ENCODE measurements at places on chromosomes 3 and 15.

DNA sequence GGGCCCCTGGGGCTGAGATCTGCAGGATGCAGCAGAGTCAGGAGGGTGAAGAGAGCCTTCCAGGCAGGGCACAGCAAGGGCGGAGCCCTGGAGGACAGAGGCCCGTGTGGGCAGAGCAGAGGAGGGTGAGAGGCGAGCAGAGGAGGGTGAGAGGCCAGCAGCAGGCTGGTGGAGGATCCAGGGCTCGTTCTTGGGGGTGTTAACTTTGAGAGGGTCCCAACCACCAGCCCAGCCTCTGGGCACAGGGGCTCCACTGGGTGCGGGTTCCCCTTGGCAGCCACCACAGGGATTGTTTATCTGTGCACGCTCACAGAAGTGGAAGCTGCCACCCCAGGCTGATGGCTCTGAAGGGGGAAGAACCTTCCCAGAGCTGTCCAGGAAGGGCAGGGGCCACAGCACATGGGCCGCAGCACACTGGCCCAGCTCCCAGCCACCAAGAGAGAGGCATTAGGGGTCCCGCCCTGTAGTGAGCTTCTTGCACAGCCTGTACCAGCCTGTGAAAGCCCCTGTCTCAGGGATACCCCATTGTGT lies 9.3 kb upstream of the PLXND1 start:
- no peak for DNase-seq

DNA sequence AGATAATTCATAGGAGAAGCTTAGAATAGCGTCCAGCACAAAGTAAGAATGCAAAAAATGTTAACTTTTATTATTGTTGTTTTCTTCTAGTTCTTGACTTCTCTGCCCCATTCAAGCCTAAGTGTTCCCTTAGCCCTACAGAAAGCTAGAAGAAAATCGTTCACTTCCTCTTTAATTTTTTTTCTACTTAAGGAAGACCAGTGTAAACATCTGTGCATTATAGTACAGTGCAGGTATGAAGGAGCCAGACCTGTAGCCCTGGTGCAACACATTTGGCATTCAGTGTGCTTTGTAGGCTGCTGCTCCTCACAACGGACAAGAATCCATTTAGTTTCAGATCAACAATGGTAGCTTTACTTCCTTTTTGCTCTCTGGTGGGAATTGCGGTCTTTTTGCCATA lies 127.8 kb upstream of the SLC7A14 start:
- no peak for DNase-seq

DNA sequence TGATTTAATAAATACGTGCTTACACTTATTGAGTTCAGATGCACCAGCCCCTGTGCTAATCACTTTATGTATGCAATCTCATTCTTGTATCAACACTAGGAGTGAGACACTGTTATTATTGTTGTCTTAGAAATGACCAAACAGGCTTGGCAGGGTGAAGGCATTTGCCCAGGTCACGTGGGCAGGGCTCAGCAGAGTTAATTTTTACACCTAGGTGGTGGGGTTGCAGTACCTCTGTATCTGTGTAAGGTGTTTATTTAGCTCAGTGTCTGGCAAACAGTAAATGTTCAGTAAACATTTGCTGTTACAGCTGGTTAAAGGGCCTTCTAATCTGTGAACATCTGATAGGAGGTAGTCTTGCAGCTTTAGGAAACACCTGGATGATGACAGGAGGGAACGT lies 200.0 kb downstream of the CACNA2D3 start:
- no peak for DNase-seq

- DNase-seq = no peak
These were observed 37.8 kb upstream of the IL20RB start for GRCh38 chr3:136919799-136920580.

DNA sequence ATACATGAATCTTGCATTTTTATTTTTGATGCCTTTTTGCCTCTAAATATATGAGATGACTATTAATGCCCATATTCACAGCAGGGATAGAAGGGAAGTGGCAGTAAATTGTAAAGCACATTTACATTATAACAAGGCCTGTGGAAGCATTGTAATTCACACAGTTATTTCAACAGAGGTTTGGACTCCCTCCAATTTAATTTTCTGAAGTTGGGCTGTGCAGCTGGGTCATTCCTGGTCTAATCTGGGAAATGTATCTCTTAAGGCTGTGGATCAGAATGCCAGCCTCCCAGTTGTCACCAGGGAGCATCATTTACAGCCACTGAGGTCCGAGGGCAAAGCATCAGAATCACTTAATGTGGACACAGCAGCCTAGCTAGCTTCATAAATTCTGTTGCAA lies 434.5 kb downstream of the MFSD1 start:
- DNase-seq = no peak

DNA sequence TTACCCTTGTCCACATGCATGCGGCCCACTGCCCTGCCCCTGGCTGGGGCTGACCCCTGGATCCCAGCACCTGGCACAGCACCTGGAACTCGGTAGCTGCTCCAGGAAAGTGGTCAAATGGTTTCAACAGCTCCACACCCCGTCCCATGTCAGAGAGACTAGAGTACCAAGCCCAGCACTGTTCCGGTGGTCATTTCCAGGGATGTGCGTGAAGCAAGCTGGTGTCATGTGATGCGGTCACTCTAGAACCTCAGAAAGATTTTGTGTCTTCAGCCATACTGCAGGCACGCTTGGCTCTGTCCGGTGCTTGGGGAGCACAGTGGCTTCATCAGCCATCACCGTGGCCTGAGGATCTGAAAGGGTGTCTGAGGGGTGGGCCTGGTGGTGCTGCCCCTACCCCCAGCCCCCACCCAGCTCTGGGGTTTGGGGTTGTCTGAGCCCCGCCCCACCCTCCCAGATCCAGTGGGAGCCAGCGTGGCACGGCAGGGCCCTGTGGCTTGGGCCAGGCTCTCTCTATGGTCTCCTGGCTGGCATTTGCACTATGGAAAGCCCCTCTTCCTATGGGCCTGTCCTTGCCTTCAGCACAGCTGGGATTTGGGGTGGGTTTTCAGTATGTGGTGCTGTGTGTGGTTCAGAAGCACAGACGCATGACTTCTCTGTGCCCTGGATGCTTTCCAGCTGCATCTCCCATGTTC lies 15.3 kb downstream of the APBA2 start:
- no peak for DNase-seq

- no peak for DNase-seq
These were observed 46.8 kb upstream of the MYRIP start for GRCh38 chr3:39762537-39763070.

GRCh38 chr3:180829409-180830405 lies 82.8 kb upstream of the FXR1 start:
- DNase-seq = no peak

DNA sequence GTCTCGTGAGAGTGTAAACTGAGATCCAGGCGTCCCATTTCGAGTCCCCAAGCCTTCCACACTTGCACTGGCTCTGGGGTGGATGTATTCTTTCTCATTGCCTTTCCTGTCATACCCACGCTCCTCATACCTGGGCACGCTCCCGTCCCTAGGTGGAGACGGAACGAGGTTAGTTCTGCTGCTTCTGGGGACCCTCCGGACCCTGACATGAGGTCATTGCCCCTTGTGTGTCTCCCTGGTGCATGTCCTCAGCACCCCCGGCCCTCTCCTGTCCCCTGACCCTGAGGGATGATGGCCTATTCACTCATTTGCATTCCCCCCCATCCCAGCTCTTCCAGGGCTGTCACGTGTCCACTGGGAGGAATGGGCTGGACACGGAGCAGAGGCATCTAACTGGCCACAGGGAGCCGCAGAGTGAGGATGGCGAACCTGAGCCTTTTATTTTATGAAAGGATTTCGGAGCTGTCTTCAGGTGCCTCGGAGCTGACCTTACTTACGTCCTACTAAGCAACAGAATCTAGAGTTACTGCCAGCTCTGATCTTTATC lies 8.2 kb downstream of the NIPA1 start:
- no peak for DNase-seq

- no peak for DNase-seq
These were observed 192.8 kb upstream of the LINGO1 start for GRCh38 chr15:77825546-77825945.

- DNase-seq = peak; percentile 23
These were observed 621.7 kb upstream of the AGTR1 start for GRCh38 chr3:148075771-148076716.

GRCh38 chr3:39103324-39103693 lies 4.1 kb downstream of the GORASP1 start:
- DNase-seq = no peak

GRCh38 chr3:16252243-16252978 lies 12.3 kb downstream of the DPH3 start:
- DNase-seq = no peak

- no peak for DNase-seq
These were observed 176.4 kb downstream of the GBE1 start for GRCh38 chr3:81585056-81585455.

DNA sequence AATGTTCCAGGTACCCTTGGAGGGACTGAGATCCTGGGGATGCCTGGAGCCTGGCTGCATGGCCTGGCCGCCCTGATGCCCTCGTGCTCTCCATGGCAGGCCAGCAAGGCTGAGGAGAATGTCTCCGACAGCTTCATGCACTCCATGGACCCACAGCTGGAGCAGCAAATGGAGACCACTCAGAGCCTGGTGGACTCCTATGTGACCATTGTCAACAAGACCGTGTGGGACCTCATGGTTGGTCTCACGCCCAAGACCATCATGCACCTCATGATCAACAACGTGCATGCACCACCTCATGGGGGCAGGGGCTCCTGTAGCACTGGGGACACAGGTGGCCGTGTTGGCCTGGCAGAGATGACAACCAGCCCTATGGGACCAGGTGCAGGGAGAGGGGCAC lies 19.7 kb downstream of the GOLGA6A start:
- no peak for DNase-seq

GRCh38 chr3:116264546-116265319 lies 180.6 kb downstream of the LSAMP start:
- no peak for DNase-seq

- DNase-seq = no peak
These were observed 222.1 kb downstream of the THSD4 start for GRCh38 chr15:71337197-71337845.

DNA sequence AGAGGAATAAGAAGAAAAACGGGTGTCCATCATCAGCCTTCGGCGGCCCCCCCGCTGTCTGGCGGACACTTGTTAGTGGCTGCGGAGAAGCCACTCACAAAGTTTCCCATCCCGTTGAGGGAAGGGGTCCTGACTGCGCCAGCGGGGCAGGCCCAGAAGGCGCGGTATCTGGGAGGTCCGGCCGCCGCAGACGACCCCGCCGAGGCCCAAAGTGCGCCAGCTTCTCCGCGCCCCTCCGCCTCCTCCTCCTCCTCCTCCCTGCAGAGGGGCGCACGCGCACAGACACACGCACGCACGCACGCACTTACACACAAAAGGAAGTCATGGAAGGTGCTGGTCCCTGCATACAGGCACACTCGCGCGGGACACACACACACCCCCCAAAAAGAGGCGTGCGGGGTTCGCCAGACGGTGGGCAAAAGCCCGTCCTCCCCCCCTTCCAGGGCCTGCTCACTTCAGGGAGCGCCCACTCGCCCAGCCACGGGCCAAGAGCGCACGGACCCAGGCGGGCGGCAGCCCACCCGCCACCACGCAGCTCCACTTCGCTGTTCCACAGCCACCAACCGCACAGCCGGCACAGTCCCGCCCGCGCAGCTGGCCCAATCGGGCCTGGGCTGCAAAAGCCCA lies 18.0 kb downstream of the ZNF148 start:
- DNase-seq = no peak

GRCh38 chr15:66063147-66063546 lies 190.4 kb downstream of the MEGF11 start:
- no peak for DNase-seq

DNA sequence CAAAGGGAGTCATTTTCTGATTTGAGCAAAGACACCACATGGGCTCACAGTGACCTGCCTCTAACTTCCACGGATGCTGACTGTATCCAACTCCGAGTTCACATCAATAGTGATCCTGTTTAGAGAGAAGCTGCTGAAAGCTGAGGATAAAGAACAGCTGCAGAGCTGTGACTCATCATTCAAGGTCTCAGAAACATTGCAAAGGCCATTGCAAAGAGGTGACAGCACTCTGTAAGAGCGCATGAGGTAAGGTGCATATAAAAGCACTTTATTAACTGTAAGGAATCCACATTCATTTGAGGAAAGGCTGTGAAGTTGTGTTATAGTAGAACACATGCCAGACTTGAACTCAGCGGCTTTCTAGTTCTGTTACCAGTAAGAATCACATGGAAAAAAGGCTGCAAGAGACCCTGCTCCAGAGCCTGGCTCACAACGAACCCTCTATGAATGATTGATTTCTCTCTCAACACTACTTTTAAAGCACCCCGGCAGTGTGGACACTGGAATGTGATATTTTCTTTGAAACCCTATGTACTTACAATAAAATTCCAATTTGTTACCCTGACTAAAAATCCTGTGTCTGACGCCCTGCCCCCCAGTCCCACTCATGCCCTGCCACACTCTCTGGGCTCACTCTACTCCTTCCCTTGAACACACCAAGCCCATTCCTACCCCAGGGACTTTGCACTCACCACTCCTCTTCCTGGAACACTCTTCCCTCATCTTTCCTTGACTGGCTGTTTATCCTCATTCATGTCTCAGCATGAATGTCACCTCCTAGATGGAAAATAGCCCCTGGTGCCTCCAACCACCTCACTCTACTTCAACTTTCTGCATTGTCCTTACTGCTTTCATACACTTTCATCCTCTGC lies 111.2 kb downstream of the LSM3 start:
- no peak for DNase-seq

GRCh38 chr3:33897306-33897705 lies 98.9 kb downstream of the PDCD6IP start:
- no peak for DNase-seq

Measured in NCI-H226 (cell line).